Hypothalamus (tissue), 51 donors: ENCODE measurements at places on chromosomes 12 and 14.

DNA sequence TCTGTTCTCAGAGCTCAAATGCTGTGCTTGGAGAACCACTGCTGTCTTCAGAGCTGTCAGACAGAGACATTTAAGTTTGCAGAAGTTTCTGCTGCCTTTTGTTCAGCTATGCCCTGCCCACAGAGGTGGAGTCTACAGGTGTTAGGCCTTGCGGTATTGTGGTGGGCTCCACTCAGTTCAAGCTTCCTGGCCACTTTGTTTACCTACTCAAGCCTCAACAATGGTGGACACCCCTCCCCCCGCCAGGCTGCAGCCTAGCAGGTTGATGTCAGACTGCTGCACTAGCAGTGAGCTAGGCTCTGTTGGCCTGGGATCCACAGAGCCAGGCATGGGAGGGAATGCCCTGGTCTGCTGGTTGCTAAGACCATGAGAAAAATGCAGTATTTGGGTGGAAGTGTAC is 323.8 kb downstream of the BCAT1 start:
- no peak for DNase-seq

DNA sequence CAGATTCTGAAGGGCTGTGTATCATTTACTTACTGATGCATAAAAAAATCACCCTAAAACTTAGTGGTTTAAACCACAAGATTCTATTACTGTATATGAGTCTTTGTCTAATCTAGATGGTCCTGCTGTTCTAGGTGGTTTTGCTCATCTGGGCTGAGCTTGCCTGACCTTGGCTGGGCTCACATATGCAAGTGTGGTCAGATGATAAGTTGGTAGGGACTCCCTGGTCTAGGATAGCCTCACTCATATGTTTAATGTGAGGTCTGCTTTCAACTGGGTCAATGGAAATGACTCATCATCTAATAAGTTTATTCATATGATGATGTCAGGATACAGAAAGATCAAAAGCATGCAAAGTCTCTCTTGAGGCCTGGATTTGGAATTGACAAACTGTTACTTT is 887.8 kb downstream of the TRHDE start:
- no peak for DNase-seq

GRCh38 chr12:130752692-130753230 is 36.7 kb upstream of the RIMBP2 start:
- DNase-seq, result no peak

DNA sequence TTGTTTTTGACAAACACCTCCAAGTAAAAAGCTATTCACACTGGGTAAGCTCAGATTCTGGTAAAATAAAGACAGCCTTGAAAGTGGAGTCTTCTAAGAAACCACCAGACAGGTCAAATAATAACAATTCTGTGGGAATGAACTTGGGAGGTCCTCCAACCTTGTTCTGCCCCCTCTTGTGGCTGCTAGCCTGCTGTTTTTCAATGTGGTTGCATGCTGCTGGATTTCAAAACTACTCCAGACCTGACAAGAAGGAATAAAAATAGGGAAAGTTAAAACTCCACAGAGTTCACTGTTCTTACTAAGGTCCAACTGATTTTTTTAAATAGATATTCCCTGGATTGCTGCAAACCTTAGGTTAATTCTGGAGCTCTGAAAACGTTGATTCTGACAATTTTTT is 32.2 kb upstream of the RIN3 start:
- DNase-seq, result no peak

- no peak for DNase-seq
Observed at GRCh38 chr12:52362118-52362726, 5.1 kb downstream of the KRT85 start.

DNA sequence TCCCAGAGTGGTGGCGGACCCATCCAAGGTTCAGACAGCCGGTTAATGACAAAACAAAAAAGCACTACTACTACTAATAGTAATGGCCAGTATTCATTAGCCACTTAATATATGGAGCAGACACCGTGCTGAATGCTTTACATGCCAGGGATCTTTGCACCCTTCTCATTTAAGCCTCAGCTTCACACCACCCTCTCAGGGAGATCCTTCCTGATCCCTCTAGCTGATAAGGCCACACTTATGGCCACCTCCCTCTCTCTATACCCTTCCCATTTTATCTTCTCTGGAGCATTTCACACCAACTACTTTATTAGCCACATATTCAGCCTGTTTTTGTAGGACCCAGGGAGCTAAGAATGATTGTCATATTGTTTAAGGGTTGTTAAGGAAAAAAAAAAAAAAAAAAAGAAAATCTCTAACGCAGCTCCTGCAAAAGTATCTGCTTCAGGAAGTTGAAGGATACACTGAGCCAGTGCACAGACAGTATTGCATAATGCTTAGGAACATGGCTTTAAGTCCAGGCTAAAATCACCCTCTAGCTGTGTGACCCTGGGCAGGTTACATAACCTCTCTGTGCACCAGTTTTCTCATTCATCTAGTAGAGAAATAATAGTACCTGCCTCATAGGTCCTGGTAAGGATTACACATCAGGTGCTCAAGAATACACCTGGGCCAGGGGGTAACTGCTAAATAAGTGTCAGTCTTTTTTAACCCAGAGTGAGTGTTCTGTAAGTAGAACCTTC is 29.4 kb downstream of the NUAK1 start:
- DNase-seq, result no peak

GRCh38 chr14:60753264-60754119 is 18.9 kb downstream of the MNAT1 start:
- no peak for DNase-seq

- DNase-seq, result no peak
Observed at GRCh38 chr14:58479975-58480374, 52.5 kb downstream of the KIAA0586 start.

DNA sequence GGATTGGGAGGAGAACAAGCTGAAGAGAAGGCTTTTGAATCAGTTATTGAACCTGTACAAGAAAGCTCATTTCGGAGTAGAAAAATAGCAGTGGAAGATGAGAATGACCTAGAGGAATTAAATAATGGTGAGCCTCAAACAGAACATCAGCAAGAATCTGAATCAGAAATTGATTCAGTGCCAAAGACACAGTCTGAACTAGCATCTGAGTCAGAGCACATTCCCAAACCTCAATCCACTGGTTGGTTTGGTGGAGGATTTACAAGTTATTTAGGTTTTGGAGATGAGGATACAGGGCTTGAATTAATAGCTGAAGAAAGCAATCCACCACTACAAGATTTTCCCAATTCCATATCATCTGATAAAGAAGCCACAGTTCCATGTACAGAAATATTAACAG is 13.5 kb downstream of the MIA2 start:
- no peak for DNase-seq

DNA sequence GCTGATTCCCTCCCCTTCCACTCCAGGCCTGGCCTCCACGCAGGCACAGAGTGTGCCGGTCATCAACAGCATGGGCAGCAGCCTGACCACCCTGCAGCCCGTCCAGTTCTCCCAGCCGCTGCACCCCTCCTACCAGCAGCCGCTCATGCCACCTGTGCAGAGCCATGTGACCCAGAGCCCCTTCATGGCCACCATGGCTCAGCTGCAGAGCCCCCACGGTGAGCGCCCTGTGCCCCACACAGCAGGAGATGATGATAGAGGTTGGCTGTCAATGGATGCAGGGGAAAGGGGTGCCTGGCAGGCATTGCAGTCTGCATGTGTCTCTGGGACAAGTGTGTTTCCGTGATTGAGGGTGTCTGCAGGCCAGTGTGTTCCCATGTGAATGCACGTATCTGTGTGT is 18.8 kb downstream of the C12orf43 start:
- no peak for DNase-seq

GRCh38 chr12:51442324-51442723 is 17.7 kb downstream of the SLC4A8 start:
- DNase-seq, result no peak

GRCh38 chr14:93906341-93907329 is 20.5 kb upstream of the FAM181A start:
- DNase-seq, result peak; percentile 24

DNA sequence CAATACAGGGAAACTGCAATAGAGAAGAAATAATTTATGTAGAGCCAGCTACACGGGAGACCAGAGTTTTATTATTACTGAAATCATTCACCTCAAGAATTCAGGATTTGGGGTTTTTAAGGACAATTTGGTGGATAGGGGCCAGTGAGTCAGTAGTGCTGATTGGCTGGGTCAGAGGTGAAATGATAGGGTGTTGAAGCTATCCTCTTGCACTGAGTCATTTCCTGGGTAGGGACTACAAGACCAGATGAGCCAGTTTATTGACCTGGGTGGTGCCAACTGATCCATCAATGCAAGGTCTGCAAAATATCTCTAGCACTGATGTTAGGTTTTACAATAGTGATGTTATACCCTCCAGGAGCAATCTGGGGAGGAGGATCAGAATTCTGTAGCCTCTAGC is 486.3 kb downstream of the LRIG3 start:
- no peak for DNase-seq

DNA sequence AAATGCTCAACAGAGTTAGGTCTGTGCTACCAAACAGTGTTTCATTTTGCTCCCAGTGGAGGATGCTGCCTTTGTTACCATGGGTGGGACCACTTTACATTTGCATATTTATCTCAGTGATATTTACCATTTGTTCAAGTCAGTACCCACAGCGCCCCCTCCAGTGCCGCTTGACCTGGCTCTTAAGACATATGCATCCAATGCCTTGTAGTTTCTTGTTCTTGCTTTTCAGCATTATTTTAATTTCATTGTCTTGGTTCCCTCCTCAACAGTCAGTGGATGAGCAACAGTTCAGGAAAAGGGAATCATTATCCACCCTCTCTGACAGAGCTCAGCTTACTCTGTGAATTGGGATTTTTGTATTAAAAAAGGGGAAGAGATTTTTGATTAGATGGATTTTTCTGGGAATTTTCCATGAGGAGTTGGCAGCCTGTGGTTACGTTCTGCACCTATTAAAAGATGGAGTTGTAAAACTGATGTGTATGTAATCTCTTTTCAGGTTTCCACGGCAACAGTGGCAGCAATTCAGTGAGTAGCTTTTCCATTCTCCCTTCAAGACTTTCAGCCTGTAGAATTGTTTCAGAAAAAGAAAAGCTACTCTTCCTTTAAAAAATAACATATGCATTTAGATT is 240.5 kb upstream of the DAAM1 start:
- DNase-seq, result no peak

DNA sequence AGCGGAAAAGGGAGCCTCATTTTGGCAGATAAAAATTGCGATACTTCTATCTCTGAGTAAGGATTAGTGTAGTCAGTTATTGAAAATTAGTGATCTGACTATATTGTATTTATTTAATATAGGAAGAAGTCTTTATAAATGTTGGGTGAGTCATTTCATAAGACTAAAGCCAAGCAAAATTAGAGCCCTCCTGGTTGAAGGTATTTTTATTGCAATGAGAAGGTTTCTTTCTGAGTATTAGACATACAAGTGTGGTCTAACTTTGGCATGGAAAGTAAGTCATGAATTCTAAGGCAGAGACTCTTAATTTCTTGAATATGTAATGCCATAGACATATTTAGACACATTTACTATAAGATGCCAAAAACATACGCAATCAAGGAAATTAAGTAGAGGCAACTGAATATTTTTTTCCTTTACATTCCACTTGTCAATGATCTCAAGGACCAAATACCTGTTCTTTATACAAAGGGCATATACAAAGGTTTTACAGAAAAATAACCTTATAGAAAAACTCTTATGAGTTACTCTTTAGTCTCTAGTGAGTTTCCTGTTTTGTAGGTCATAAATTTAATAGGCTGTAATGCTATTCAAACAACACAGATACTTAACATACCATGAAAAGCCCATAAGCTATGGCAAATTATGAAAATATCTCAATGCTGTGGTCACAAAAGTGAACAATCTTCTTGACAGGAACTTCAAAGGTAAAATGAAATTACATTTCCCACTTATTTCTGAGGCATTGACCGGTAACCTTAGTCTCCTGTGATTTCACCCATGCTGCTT is 156.6 kb upstream of the BTG1 start:
- DNase-seq, result no peak

DNA sequence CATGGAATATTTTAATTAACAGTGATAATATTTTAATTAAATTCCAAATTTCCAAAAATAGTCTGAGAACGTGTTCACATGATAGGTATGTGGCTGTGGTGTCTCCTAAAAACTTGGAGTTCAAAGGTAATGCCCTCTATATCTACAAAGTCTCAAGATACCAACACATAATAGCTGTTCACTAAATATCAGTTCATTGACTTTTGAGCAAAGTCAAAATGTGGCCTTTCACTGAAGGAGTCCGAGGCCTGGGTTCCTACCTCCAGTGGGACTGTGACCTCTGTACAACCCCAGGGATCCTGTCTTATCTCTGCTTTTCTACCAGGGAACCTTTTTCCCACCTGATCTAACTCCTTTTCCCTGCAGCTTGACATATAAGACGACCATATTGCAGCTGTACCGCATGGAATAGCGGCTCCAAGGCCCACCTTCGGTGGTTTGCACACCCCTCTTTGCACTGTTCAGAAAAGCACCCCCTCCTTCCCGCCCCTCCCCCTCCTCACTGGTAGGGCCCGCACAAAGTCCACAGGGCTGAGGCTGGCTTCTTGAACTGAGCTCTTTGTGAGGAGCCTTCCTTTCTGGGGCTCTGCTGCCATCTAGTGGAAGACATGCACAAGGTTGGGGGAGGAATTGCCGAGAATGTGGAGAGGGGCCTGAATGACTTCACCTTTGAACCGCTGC is 3.1 kb downstream of the CCND2 start:
- DNase-seq, result peak; percentile 76

DNA sequence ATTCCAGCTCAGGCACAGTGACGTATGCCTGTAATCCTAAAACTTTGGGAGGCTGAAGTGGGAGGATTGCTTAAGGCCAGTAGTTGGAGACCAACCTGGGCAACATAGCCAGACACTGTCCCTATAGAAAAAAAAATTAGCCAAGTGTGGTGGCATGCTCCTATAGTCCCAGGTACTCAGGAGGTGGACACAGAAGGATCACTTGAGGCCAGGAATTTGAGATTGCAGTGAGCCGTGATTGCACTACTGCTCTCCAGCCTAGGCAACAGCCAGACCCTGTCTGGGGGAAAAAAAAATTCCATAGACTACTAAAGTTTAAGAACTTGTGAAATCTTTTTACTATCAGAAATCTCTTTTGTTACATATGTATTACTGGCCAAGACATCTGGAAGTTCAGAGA is 6.6 kb downstream of the FAM177A1 start:
- no peak for DNase-seq

DNA sequence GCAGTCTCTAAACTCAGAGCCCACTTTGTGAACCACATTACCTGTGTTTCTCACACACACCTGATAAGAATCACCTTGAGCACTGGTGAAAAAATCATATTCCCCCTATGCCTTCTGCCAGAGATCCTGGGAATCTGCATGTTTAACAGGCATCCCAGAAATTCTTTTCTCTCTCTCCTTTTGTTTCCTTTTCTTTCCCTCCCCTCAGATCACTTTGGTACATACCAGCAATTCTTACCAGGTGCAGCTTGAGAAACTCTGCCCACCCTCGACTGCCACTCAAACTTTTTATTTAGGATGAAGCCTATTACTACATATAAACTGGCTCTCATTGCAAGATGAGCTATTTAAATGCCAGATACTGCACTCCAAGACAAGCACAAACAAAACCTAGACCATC is 36.0 kb downstream of the HECTD4 start:
- no peak for DNase-seq

DNA sequence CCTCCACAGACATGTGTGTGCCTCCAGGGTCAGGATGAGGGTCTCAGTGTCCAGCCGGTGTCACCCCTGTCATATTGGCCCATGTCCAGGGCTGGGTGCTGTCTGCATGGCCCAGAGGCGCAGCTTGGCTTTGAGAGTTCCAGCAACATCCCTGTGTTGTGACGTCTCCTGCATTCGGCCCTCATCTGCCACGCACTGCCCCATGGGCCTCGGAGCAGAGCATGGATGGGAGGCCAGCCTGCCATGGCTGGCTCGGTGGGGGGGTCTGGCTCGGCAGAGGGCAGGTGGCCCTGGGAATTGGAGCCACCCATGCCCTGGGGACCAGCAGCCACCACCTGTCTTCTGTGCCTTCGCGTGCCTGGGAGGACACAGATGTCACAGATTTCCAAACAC is 10.8 kb upstream of the TEX22 start:
- DNase-seq, result no peak
